ENCODE measurements at places on chromosomes 2 and 18.

DNA sequence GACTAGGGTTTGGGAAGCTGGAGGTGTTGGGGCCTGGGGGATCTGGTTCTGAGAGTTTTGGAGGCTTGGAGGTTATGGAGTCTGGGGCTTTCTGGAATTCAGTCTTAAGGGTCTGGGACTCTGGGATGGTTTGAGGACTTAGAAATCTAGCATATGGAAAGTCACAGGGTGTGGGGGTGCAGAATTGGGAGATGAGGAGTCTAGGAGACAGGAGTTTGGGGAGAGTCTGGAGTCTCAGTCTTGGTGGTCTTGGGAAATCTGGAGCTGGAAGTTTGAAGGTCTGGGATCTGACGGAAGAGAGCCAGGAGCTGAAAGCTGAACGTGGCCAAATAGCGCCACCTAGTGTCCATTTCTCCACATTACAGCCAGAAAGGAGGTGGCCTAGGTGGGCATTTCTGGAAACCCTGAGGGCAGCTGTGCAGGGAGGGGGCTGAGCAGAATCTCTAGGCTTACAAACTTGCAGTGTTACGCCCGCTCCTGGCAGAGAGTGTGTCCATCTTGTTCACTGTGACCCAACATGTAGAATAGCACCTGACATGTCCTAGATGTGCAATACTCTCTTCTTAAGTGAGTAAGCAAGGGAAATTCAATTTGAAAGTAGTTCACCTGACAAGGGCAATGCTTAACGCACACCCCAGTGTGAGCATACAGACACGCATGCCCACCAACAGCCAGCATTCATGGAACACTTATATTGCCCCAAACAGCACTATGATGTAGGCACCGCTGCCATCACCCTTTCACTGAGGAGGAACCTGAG lies 204.8 kb downstream of the TFCP2L1 start:
- peak; percentile 55 for DNase-seq

GRCh38 chr2:198052741-198053140 lies 248.3 kb downstream of the PLCL1 start:
- DNase-seq, result no peak

- peak; percentile 93 for DNase-seq
Observed at GRCh38 chr2:219218732-219219701, at the start of gene ABCB6. Gene ABCB6 (minus strand): TSS chr2:219218958. CDS start chr2:219218673, 285 bp downstream.

- no peak for DNase-seq
Observed at GRCh38 chr2:150120326-150120955, 367.0 kb downstream of the RND3 start.

GRCh38 chr2:16055848-16056580 lies 115.7 kb downstream of the MYCN start:
- no peak for DNase-seq

DNA sequence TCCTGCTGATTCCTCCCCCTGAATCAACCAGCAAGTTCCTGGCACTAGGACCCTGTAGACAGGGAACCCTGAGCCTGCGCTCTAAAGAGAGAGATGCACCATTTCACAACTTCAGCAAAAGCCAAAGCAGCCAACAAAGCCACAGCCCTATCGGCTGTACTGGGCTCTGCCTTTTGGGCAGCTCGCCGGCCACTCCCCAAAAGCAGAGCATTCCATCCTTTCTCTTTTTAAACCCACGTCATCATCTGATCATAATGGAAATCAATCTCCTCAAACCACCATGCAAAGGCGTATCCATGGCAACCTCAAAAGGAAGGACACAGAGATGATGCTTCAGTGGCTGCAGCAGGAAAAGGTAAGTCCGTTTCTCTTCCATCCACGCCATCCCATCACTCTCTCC lies 5.3 kb upstream of the DCTN1 start:
- no peak for DNase-seq

GRCh38 chr2:33425586-33426031 lies 50.8 kb upstream of the RASGRP3 start:
- no peak for DNase-seq

- DNase-seq, result no peak
Observed at GRCh38 chr2:47891369-47892337, 14.6 kb downstream of the FBXO11 start.

DNA sequence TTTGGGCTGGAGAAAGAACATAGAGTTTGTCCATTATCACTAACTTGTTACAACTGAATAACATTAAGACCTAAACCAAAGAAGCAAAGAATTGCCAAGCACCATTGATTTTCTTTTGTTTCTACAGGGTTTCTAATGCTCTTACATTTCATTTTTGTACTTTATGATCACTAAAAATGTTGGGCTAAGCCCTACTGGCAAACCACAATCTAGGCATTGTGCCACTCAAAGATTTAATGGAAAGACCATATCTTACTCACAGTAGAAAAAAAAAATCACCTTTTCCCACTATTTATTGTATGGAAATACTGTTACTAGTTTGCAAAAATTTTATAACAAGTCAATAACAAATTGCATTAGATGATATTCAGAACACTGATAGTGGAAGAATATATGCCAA lies 447.4 kb upstream of the PKDCC start:
- DNase-seq, result no peak

DNA sequence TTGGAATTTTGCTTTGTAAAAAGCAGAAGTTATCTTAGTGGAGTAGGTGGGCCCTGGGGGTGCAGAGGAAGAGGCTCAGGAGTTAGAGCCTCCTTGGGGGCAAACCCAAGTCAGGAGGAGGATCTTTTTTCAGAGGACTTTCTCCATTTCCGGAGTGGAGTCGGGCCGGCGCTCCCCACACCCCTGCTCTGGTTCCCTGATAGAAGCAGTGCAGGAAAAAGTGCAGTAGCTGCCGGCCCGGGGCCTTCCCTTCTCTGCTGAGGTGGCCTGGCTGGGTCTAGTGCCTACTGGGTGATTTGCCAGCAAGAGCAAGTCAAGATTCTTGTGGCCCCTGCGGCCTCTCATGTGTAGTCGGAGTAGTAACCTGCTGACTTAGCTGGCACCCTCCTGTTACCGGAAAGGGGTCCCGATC lies 124.2 kb upstream of the HS6ST1 start:
- no peak for DNase-seq

DNA sequence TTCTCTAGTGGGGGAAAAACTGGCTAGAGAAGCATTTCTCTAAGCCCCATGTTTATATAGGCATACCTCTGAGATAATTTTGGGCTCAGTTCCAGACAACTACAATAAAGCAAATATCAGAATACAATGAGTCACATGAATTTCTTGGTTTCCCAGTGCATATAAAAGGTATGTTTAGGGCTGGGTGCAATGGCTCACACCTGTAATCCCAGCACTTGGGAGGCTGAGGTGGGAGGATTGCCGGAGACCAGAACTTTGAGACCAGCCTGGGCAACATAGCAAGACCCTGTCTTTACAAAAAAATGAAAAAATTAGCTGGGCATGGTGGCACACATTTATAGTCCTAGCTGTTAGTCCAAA lies 22.2 kb downstream of the TSN start:
- DNase-seq, result no peak

- no peak for DNase-seq
Observed at GRCh38 chr2:234291765-234292204, 205.1 kb downstream of the ARL4C start.

- DNase-seq, result no peak
Observed at GRCh38 chr2:99980176-99980575, 162.2 kb downstream of the AFF3 start.

DNA sequence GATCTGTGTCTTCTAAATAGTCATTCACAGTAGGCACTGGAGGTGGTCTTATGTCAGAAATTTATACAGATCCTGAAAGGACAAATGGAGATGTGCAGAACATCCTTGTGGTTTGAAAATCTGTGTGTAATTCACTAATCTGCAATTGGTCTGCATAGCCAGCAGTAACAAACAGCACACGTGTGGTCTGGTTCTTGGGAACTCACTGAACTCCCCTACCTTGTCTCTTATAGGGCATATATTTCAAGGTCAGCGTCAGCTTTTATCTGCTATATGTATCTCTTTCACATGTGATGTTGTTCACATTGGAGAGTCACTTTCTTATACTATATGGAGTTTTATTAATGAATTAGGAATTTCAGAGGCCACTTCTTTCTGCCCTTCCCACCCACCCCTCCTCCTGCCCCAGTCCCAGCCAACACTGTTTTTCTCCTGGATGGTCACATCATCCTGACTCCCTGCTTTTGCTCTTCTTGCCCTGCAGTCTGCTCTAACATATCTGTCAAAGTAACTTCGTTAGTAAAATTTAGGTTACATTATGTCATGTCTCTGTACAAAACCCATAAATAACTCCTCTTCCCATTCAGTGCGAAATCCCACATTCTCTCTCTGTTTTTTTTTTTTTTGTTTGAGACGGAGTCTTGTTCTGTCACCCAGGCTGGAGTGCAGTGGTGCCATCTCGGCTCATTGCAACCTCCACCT lies 35.4 kb upstream of the CABYR start:
- no peak for DNase-seq

DNA sequence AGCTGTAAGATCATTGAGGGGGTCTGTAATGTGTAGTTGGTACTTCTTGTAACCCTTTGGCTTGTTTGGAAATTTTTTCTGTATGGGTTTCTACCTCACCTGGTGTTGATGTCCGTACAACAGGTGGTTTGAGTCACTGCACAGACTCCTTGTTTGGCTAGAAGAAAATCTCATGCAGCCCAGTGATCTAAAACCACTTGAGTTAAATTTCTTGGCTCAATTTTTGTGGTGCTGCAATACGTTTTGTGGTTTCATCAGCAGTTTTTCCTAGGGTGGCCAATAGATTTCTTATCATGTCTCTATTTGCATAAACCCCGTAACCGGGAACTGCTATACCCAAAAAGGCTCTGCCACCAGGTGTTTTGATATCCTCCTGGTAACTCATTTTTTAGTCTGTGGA lies 43.4 kb downstream of the CERS6 start:
- DNase-seq, result no peak

DNA sequence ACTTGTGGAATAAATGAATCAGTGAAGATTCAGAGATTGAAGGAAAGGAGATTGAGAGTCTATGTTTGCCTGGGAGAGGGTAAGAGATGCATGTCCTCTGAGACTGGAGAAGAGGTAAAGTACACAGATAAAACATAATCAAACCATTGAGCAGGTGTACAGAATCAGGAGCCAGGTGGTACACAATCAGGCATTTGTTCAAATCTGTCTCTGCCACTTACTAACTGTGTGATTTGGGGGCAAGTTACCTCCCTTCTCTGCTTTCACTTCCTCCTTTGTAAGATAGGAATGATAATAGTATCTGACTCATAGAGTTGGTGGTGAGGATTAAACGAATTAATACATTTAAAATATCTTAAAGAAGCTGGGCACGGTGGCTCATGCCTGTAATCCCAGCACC lies 94.0 kb downstream of the CDK15 start:
- no peak for DNase-seq

- DNase-seq, result no peak
Observed at GRCh38 chr2:83595121-83595690, 863.9 kb downstream of the SUCLG1 start.

DNA sequence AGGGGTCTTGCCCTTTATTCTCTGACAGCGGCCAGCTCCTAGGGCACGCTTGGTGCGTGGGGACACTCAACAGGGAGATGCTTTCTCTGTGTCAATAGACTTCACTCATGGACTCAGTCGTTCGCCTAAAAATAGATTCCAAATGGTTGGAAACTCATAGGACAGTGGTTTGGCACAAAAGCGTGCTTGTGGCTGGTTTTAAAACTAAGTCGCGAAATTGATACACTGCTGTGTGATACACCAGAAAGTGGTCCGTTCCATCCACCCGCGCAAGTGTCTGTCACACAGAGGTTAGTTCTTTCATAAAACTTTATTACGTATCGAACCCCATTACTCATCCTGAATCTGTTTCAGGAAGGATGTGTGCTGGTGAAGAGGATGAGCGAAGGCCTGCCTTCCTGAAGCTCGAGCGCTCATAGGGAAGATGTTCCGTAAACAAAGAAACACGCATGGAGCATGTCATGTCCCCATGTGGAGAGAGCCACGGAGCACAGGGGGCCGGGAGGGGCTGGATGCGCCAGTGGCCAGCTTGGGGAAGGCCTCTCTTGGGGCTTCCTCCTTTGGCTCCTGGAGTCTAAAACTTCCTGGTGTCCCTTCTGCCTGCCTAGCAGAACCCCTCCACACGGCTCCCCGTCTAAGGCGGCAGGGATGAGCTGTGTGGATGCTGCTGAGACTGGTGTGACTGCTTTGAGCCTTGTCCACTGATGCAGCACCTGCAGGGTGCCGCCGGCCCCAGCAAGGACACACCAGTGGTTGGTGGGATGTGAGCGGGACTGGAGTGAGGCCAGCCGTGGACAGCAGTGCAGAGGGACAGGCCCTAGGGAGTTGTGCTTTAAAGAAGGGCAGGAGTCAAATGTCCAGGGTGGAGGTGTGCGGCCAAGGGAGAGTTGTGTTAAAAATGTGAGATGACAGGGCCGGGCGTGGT lies 207.2 kb downstream of the GBX2 start:
- DNase-seq, result no peak

- DNase-seq, result no peak
Observed at GRCh38 chr18:48803951-48804855, 146.6 kb downstream of the SMAD7 start.

GRCh38 chr18:8139891-8140406 lies 469.3 kb upstream of the RAB12 start:
- DNase-seq, result no peak

All from left renal cortex interstitium (tissue), 4 donors.